ENCODE measurements at places on chromosomes 2 and 18.

DNA sequence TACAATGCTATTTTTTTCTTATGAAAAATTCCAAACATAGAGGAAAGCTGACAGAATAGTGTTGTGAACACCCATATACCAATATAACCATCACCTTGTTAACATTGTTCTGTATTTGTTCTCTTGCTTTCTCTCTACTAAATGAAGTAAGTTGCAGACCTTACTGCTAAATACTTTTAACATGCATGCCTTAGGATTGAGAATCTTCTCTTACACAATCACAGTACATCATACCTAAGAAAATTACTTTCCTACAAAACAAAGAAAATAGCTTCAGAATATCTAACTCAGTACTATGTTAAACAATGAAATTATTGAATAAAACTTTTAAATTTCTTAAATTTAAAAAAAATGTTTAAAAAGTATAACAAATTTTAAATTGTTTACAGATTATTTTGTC is 136.5 kb downstream of the UBR3 start:
- DNase-seq: no peak

DNA sequence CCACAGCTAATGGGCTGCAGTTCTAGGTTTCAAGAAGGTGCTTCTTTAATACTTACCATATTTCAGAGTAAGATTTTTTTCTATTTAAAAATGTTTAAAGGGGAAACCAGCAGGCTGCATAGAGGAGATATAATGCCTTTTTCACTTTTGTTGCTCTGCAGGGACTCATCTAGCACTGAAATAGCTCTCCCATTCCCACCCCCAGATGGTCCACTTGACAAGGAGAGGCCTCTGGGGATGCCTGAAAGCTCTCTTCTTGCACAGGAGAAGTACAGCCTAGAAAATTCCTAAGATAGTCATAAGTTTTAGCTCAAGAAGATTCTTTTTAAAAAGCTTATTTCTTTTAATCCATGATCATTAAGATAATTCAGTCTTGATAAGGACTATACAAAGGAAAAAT is 126.4 kb downstream of the CDH2 start:
- DNase-seq: no peak

DNA sequence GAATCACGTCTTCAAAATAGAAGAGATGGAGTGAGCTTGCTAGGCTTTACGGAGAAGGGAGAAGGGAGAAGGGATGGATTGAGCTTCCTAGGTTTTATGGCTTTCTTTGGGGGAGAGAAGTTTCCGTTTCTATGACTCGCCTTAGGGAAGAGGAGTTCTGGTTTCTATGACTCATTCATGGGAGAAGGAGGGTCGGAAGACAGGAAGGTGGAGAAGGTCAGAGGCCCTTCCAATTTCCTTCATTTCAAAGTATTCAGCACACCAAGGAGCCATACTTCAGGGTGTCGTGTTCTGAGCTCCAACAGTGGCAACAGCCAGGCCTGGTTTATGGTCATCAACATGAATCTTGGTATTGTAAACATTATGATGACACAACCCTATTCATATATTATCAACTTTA is 284.7 kb upstream of the VWC2L start:
- no peak for DNase-seq

DNA sequence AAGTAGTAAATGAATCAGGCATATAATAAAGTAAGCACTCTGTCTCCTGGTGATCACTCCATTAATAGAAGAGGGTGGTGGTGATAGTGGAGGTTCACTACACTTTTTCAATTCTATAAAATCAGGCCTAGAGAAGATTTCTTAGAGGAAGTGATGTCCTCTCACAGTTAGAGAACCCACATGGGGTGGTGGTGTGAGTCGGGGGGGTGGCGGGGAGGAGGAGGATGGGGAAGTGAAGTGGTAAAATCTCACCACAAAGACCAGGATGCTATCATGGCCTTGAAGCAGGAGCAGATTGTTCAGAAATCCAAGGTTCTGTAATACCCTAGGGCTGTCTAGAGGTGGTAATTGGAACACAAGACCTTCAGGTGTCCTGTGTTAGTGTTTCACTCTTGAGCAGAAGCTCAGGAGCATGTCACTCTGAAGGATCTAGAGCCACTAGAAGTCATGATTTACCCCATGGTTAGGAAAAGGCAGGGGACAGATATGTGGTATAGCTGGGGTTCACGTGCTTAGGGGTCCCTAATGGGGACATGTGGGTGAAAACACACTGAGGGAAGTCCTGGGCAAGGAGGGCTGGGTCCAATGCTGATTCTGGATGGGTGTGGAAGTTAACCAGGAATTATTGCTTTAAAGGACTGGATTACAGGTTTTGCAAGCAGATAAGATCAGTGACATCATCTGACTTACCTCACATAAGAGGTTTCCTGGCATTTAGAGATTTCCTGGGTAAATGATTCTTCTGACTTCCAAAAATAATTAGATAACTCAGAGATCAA is 31.0 kb downstream of the RNF125 start:
- DNase-seq: no peak

GRCh38 chr2:15763822-15764682 is 172.4 kb downstream of the DDX1 start:
- DNase-seq: peak; percentile 70

GRCh38 chr2:30366199-30366691 is 80.8 kb upstream of the LCLAT1 start:
- no peak for DNase-seq

GRCh38 chr2:176388861-176389260 is 119.6 kb downstream of the MTX2 start:
- no peak for DNase-seq

DNA sequence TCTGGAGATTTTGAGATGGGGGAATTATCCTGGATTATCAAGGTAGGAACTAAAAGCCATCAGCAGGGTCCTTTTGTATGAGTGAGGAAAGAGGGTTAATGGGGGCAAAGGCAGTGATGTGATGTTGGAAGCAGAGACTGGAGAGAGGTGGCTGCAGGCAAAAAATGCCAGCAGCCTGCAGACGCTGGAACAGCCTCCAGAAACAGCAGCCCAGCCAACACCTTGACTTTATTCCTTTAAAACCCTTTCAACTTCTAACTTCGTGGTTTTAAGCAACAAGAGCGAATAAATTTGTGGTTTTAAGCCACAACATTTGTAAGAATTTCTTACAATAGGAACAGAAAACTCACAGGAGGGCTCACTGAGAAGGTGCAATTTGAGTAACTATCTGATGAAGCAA is 523.1 kb upstream of the HS6ST1 start:
- DNase-seq: no peak

GRCh38 chr2:17578466-17578928 is 38.0 kb downstream of the VSNL1 start:
- no peak for DNase-seq

DNA sequence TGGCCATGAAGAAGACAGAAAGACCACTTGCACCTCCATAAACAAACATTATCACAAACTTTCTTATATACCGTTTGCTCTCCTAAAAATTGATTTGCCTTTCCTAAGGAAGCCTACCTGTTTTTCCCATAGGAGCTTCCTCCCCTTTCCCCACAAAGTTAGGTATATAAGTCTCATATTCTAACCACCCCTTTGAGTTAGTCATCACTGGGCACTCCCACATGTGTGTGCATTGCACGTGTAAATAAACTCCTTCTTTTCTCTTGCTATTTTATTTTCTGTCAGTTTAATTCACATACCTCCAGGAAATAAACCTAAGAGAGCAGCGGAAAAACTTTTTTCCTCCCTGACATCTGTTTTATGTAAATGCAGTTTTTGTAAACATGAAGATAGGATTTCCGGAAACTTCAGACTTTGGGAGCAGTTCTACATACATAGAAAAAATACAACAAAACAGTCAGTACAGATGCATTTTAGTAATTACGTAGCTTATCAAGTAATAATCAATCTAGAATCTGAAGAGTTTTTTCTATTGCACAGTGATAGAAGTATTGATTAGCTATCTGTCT is 46.6 kb downstream of the PLCL1 start:
- DNase-seq: no peak

DNA sequence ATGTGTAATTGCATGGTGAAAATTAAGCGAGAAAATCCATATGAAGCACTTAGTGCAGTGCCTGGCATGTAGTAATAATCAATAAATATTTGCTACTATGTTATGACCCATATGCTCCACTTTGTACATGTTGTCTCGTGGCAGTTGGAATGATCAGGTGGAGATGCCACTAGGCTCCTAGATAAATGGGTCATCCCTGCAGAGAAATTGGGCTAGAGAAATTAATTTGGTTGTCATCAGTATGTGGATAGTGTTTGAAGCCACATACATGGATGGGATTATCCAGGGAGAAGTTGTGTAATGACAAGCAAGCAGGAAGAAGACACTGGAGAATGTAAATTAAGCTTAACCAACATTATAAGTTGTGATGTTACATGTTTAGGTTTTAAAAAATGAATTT is 33.0 kb downstream of the ACYP2 start:
- no peak for DNase-seq

All from hematopoietic multipotent progenitor cell treated with erythropoietin and hydrocortisone succinate and interleukin-3 and kit ligand, for 17 days (in vitro differentiated cells).